ENCODE measurements at places on chromosomes 6 and 20.

- no peak for DNase-seq
Measured at GRCh38 chr6:149331043-149331807, 13.7 kb downstream of the TAB2 start.

DNA sequence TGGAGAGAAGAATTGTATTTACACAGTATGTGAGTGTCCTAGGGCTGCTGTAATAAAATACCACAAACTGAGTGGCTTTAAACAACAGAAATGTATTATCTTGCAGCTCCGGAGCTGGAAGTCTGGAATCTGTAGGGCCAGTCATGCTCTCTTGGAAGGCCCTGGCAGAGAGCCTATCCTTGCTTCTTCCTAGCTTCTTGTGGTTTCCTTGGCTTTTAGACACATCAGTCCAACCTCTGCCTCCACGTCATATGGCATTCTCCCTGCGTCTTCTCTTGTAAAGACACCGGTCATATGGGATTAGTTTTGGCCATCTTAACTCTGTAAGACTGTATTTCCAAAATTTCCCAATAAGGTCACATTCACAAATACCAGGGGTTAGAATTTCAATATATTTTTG is 10.8 kb downstream of the FNDC1 start:
- DNase-seq = no peak

- DNase-seq = no peak
Measured at GRCh38 chr6:147693181-147693580, 184.7 kb downstream of the SAMD5 start.

DNA sequence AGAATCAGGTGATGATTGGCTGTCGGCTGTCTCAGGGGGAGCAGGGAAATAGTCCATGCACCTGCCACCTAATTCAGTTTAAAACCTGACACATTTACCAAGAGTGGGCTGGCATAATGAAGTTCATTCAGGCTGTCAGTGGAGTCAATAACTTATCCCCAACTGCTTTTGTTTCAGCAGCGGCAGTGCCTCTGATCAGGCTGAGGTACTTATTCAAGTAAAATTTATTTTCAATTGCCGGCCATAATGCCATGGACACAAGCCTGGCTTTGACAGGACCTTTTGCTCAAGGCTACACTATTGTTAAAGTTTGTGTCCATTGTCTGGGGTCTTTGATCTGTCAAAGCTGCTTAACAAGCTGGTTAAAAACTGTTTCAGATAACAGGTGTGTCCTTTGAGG is 20.6 kb downstream of the OLIG3 start:
- no peak for DNase-seq

DNA sequence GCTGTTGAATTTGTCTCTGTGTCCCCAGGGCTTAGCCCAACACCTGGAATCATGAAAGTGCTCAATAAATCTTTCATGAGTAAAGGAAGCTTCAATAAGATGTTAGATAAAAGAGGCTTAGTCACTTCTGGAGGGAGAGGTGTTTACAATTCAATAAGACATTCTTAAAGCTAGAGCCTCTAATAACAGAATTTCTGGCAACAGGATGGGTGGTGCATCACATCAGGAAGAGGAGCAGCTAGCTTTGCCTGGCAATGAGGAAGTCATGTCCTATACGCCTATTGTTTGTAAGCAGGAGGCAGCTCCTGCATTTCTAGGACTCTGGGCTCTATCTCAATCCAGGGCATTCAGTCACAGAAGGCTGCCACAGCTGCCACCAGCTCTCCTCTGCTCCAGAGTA is 638.5 kb downstream of the EPM2A start:
- no peak for DNase-seq

GRCh38 chr6:166497087-166497899 is 89.2 kb downstream of the RAMACL start:
- DNase-seq = no peak

DNA sequence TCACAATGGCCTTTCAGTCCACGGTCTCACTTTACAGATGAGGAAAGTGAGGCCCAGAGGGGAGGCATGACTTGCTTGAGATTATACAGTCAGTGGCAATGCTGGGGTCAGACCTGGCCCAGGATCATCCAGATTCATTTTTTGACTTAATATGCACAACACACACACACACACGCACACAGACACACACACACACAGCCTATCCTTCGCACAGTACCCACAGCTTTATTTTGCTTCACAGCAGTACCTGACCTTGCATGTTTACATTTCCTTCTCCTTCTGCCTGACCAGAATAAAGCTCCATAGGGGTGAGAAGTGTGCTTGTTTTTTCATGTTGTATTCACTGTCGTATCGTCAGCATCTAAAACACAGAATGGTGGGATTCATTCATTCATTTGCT is 79.8 kb downstream of the VEGFA start:
- DNase-seq = no peak

GRCh38 chr6:2687456-2687855 is 63.3 kb downstream of the MYLK4 start:
- DNase-seq = peak; percentile 31

- DNase-seq = no peak
Measured at GRCh38 chr6:81694855-81695254, 57.6 kb downstream of the TENT5A start.

DNA sequence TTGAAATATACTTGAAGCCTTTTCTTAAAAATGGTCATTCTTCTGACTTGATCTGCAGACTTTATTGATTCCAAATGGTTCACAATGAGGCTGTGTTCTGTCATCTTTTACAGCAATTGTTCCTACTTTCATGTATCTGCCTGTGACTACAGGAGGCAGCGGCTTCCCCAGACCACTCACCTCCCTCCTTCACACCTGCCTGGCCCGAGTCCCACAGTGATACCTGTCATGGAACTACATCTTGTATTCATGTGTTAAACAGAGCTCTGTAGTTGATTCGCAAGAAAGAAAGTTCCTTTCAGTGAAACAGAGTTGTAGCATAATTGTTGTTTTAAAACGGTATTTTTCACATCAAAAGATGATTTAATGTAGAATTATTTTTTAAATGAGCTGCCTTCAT is 673.5 kb upstream of the AGPAT4 start:
- no peak for DNase-seq
